ENCODE measurements at places on chromosomes 13 and 19.
A peak's percentile ranks its signal among the peaks of the same experiment; 100 is the strongest.

GRCh38 chr13:86882107-86882506, 789.1 kb upstream of the SLITRK5 start:
- no peak for DNase-seq

DNA sequence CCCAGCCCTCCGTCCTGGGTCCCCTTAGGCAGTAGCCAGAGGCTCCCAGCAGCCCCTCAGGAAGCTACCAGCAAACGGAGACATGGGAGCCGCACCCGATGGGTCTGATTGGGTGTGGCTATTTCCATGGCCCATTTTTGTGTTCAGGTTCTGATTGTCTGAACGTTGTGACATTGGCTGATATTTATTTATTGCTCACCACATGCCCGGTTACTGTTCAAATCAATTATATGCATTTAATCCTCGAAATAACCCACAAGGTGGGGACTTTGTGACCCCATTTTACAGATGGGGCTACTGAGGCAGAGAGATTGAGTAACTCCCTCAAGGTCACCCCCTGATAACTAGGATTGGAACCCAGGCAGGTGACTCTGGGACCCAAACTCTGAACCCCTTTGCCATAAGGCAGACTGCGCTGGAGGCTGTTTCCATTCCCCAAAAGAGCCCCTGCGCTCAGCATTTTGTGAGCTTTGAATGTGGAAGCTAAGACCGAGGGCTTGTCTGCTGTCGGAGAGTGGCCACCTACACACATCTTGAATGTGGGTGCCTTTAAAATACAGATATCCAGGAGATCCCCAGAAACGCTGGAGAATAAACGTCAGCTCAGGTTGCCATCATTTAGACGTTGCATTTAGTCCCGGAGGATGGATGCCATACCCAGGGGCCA, 13.6 kb upstream of the MCF2L start:
- DNase-seq, result no peak

- DNase-seq, result no peak
Observed at GRCh38 chr19:47362321-47362720, 13.2 kb downstream of the DHX34 start.

DNA sequence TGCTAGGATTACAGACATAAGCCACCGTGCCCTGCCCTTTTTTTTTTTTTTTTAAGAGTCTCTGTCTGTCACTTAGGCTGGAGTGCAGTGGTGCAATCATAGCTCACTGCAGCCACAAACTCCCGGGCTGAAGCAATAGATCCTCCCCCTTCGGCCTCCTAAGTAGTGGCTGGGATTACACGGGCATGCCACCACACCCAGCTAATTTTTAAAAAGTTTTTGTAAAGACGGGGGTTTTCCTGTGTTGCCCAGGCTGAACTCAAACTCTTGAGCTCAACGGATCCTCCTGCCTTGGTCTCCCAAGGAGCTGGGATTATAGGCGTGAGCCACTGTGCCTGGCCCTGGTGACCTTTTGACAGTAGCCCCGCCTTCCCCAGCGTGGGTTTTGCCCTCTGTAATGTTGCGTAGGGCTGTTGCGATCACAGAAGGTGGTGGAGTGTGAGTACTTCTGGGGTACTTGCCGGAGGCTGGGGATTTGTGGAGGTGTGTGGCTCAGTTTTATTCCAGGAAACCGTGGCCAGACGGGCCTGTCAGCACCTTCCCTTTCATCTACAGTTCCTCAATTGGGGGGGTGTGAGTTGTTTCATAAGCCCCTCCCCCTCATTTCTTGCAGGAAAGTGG, 11.6 kb upstream of the RETN start:
- peak; percentile 49 for DNase-seq

- DNase-seq, result no peak
Observed at GRCh38 chr19:48506138-48506733, 5.4 kb downstream of the LMTK3 start.

- DNase-seq, result no peak
Observed at GRCh38 chr19:5152013-5152763, 183.3 kb downstream of the KDM4B start.

- no peak for DNase-seq
Observed at GRCh38 chr19:6318772-6319171, 14.6 kb downstream of the ACER1 start.

- DNase-seq, result no peak
Observed at GRCh38 chr13:47288546-47288945, 391.7 kb upstream of the HTR2A start.

DNA sequence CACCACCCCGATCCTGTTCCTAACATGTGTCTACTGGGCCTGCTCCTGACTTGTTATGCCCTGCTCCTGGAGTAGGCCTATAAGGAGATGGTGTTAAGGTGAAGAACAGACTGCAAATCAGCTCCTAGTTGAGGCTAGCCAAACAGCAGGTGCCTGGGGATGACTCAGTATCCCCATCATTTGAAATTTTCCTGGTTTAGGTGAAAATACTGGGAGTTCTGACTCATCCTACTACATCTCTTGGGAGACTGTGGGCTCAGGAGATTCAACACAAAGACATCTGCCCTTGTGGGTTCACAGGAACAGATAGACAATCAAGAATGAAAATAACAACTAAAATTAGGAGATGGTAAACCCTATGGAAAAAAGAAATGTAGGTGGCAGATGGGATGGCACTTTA, 41.2 kb downstream of the BRD4 start:
- no peak for DNase-seq

DNA sequence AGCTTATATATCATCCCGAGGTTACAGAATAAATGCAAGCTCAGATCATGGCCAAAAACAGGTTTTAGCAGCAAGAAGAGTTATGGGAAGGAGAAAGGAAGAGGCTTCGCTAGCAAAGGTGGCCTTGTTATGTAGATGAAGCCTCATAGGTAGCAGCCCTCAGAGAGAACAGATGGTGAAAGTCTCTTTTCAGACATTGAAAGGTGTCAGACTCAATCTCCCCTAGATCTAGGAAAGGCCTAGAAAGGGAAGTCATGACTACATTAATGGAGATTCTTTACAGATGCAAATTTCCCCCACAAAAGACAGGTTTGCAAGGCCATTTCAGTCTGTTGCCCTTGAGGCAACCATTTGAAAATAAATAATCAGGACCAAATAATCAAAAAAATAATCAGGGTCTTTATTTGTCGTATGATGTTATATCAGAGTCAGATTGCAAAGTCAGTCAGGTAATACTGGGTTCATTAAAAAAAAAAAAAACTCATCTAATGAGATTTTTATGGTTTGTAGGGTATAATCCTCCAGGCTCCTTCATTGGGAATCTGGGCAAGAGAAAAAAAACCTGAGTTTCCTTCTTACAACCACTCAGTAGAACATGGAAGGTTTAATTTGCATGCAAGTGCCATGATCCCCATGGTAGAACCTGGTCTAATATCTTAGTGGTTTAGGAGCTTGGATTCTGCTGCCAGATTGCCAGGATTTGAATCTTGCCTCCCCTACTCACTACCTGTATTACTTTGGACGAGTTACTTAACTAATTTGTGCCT, 50.8 kb upstream of the HTR2A start:
- no peak for DNase-seq

DNA sequence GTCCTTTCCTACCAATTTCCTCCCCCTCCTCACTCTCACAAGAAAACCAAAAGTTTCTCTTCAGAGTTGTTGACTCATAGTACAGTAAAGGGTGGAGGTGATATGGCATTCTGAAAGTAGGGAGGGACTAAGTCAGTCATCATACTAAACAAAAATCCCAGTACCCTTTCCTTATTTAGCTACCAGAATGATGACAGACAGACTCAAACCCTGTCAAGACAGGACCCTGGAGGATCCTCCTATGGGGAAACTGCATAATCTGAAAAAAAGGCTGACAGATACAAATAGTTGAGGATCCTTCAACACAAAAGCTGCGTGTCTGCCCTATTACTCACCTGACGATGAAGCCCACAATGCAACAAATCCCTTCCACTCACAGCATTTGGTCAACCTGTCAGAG, 55.5 kb downstream of the CYSLTR2 start:
- no peak for DNase-seq

GRCh38 chr13:82341116-82341515, 1541.2 kb downstream of the SLITRK1 start:
- DNase-seq, result no peak

All from activated CD4-positive, CD25-positive, alpha-beta regulatory T cell treated with anti-CD3 and anti-CD28 coated beads, Interleukin-2, amount 50 U/mL, for 72 hours (primary cell).